ENCODE measurements at places on chromosomes 5 and 9.

DNA sequence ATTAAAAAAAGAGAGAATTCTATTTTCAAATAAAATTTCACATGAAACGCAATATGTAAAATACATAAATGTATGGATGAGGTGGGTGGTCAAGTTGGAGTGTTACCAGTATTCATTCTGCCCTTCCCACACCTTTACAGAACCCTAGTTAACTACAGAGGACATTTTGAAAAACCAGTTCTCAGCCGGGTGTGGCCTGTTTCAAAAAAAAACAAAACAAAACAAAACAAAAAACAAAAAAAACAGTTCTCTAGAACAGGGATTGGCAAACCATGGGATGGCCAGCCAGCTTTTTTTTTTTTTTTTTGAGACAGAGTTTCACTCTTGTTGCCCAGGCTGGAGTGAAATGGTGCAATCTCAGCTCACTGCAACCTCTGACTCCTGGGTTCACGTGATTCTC is 28.4 kb upstream of the HK3 start:
- no peak for ATAC-seq

GRCh38 chr9:128144239-128145181 is 4.7 kb upstream of the LCN2 start:
- no peak for ATAC-seq

DNA sequence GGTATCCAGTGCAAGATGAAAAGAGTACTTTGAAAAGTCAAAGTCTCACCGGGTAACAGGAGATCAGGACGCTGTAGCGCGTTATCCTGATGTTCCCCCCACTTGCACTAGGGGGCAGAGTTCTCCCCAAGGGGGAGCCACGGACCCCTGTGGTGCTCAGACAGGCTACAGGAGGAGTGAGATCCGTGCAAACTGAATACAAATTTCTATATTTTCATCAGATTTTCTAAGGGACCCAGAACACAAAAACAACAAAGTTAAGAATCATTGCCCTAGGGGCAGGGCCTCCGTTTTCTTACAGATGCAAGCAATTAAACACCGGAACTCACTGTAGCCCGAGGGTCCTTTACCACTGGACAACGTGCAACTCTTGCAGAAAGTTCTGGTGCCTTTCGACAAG is 2.0 kb downstream of the MYO10 start:
- ATAC-seq = no peak

DNA sequence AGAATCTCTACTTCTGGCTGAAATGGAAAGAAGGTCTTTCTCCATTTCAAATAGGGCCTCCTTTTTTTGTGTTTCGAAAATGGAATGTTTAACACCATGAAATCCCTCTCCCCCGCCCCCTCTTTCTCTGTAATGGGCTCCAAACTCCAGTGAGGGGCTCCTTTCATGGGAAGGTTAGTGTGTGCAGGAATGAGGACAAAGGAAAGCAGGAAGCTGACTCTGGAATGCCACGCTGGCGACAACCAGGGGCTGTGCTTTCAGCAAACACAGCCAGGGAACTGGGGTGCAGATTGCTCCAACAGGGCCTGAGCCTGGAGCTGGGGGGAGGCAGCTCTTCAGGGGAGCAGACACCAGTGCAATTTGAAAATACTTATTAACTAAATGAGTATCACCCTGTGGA is 82.8 kb downstream of the CRB2 start:
- no peak for ATAC-seq

- no peak for ATAC-seq
Observed at GRCh38 chr5:14186059-14186830, 43.1 kb downstream of the TRIO start.

GRCh38 chr5:133471699-133472098 is 140.6 kb downstream of the FSTL4 start:
- ATAC-seq = no peak
